ENCODE measurements at places on chromosomes 7 and 10. TPM values are rescaled to one million over a fixed set of nuclear protein-coding genes. Genes with fewer than 3 reads are reported as not detected.

The MBL2 gene
- total RNA-seq = not detected

The CALHM1 gene
- total RNA-seq = not detected

The OR2A42 gene
- not detected for total RNA-seq

The ENO4 gene
- 0.10 TPM for total RNA-seq

The ASB10 gene
- total RNA-seq = not detected

The ARHGAP21 gene
- total RNA-seq = 55.6 TPM

The KIF20B gene
- total RNA-seq = 12.8 TPM

The AS3MT gene
- 2.6 TPM for total RNA-seq

The CYP51A1 gene
- 55.6 TPM for total RNA-seq

The TSPAN12 gene
- total RNA-seq = 0.38 TPM

The LRRD1 gene
- total RNA-seq = not detected

The HABP2 gene
- 0.14 TPM for total RNA-seq

The LBX1 gene
- total RNA-seq = not detected

The MACC1 gene
- total RNA-seq = not detected

The NOD1 gene
- 5.0 TPM for total RNA-seq

The NACAD gene
- total RNA-seq = 0.46 TPM

The CCDC136 gene
- total RNA-seq = 2.2 TPM

The ATOH7 gene
- total RNA-seq = 0.21 TPM

The OLAH gene
- total RNA-seq = 1.0 TPM

The CH25H gene
- 0.68 TPM for total RNA-seq

The ANK3 gene
- total RNA-seq = 0.41 TPM

The CRYGN gene
- total RNA-seq = not detected

The AKR1C4 gene
- total RNA-seq = 0.18 TPM

The GDF2 gene
- not detected for total RNA-seq

The TRPV5 gene
- not detected for total RNA-seq

The HOXA11 gene
- 0.56 TPM for total RNA-seq

The WDR86 gene
- 0.26 TPM for total RNA-seq

The CYP26C1 gene
- not detected for total RNA-seq

The EIF5AL1 gene
- 2.1 TPM for total RNA-seq

The TMEM178B gene
- total RNA-seq = 1.3 TPM

The RNF148 gene
- not detected for total RNA-seq
